IMR-90 (cell line): ENCODE measurements at places on chromosomes 6 and 20. TPM values are rescaled to one million over a fixed set of nuclear protein-coding genes. Genes with fewer than 3 reads are reported as not detected.

DNA sequence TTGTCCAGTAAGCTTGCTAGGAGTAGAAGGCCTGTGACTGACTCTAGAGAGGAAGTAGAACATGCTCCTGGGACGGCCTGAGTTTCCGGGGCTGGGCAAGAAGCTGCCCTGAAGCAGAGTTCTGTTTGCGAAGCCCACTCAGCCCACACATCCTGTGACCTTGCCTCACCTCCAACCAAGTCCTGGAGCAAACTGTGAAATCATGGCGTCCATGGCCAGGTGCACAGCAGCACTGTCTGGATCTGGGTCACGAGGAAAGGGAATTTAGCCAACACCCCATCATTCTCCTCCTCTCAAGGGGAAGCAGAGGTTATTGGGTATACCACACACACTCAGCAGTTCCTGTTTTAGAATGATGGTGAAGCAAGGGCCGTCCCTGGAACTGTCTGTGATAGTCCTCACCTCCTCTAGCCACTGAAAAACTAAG, 87.5 kb downstream of the CRYBG1 start:
- DNase-seq = no peak

GRCh38 chr6:11350294-11350693, 117.8 kb upstream of the NEDD9 start:
- peak; percentile 11 for DNase-seq

The TRIM31 gene
- not detected in 2 replicates for total RNA-seq

- peak; percentile 4 for DNase-seq
These were observed 71.1 kb upstream of the RUNX2 start for GRCh38 chr6:45256697-45257695.

DNA sequence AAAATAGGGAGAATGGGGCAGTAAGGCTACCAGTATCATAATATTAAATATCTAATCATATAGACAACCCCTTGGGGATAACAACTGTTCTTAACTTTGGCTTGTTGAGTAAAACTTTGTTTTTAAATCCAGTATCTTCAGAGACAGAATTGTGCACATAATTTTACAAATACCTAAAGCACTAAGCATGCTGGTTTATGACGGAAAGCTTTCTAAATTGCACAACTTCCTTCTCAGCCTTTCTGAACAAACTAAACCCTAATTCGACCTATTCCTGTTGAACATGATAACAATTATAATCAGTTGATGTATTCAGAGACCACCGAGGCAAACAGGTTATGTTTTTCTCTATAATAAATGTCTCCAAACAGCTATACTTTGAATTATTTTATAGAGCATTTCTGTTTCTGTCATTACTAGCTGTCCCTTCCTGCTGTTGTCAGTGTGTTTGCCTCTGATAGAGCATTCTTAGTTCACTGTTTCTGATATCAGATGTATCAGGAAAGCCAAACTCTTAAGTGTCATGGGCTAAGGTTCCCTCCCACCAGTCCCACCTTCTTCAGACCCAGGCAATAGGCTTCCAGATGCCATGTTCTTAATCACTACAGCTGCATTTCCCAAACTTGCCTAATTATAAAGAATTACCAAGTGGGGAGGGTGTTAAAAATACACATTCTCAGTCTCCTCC, 8.7 kb downstream of the ZHX3 start:
- peak; percentile 61 for DNase-seq

The MOCS1 gene
- 8.1 and 9.5 TPM in 2 replicates for total RNA-seq

DNA sequence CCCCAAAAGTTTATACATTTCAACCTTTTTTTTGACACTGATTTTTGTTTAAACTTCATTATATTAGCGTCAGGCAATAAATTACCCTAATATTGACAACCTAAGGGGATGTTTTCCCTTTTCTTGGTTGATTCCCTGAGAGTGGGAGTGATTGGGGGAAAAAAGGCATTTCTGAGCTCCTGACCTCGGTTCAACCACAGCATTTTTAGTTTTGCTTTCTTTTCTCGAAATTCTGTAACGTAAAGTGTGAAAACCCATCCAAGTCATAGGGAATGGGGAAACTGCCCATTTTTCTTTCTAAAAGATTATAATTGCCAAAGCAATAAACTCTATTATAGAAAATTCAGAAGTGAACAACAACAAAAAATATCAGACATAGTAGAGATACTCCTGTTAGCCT, 67.9 kb upstream of the SPACA1 start:
- no peak for DNase-seq

DNA sequence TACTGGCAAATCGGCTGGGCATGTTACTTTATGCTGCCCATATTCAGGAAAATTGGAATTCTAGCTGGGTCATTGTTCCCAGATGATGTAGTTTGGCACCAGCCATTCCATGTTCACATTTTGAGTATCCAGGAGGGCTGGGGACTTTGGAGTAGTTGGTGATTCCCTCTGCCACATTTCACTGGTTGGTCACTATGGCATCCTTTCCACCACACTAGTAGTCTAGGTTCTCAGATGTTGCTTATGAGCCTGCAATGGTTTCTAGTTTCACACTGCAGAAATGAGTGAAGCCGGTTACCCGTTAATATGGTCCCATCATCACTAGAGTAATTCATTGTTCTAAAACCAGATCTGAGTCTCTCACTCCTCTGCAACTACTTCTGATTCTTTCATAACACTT, 4.6 kb downstream of the PTPN1 start:
- DNase-seq = no peak

The MCHR2 gene
- not detected in 2 replicates for total RNA-seq

The ULBP3 gene
- 35.1 and 43.0 TPM in 2 replicates for total RNA-seq

The DEF6 gene
- 1.9 and 2.5 TPM in 2 replicates for total RNA-seq

DNA sequence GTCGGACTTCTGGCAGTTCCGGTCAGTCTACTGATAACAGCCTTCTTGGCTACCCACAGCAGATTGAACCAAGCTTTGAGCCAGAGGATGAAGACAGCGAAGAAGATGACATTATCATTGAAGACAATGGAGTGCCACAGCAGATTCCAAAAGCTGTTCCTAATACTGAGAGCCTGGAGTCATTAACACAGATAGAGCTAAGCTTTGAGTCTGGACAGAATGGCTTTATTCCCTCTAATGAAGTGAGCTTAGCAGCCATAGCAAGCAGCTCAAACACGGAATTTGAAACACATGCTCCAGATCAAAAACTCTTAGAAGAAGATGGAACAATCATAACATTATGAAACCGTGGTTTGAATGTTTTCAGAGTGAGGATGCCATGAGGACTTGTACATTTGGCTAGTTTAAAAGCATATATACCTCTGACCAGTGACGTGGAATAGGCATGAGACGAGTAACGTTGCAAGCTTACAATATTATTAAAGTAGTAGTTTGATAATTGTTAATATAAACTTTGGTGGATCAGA, 18.8 kb downstream of the PARD6B start:
- DNase-seq = no peak

DNA sequence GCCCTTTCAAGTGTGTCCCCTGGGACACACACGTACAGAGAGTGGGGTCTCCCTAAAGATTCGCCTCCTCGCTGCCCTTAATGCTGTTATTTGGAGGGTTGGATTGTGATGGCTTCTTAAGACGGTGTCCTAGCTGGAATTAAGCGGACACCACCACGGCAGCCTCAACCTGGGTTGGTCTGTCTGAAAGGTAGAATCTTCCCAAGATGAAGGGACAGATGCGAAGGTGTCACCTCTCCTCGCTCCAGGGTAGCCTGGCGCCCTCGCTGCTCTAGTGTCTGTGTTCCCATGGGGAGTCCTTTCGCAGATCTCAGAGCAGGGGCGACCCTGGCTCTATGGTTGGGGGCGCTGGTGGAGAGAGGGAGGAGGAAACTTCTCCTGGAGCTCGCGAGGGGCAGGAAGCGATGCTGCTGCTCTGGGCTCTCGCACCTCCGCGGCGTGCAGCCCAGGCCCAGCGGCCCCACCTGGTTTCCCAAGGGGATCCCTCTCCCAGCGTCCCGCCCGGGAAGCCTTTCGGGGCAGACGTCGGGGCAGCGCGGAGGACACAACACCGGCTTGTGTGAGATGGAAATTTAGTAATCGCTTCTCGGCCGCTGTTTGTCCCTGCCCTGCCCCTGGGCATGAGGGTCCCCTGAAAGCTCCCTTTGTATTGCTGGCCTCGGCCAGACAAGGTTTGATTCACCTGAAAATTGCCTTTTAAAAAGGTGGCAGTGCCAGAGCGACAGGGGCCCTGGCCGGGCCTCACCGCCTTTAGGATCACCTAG, 1.7 kb downstream of the RSPO3 start:
- DNase-seq = no peak

DNA sequence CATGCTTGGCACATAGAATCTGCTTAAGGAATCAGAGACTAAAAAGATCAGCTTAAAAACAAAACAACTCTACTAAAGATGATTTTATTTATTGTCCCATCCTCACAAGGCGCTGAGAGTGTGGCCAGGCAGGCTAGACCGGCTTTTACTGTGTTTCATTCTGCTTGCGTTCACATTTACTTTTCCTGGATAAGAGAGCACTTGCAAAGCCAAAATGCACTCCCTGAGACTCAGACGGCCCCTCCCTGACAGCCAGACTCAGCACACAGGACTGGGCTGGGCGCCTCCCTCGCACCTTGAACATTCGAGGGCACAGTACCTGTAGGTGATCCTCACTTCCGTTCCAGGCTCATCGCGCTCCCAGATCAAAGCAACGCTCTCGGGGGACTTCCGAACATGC, 10.2 kb downstream of the ACSS1 start:
- no peak for DNase-seq

DNA sequence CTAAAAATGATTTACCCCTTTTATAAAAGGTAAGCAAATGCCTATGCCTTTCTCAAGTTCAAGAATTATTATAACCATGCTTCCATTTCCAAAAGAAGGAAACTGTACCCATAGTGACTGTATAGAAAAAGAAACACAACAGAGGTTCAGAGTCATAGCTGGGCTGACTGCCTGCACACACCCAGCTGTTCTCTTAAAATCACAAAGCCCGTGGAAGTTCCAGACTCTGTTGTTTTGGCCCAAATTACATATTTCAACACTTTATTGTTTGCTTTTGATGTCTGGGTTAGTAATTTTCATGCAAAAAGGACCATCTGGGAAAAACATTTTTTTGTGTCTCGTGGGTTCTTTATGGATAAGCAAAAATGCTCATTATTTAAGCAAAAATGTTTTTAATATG, 99.2 kb downstream of the LCA5 start:
- no peak for DNase-seq

- no peak for DNase-seq
These were observed 221.8 kb upstream of the SOX4 start for GRCh38 chr6:21371676-21372171.

The TCF15 gene
- total RNA-seq = not detected in 2 replicates

- peak; percentile 54 for DNase-seq
These were observed 46.6 kb downstream of the TPBG start for GRCh38 chr6:82410151-82410648.

- DNase-seq = peak; percentile 98
These were observed 97.4 kb downstream of the OR2B2 start for GRCh38 chr6:27814665-27815424.

DNA sequence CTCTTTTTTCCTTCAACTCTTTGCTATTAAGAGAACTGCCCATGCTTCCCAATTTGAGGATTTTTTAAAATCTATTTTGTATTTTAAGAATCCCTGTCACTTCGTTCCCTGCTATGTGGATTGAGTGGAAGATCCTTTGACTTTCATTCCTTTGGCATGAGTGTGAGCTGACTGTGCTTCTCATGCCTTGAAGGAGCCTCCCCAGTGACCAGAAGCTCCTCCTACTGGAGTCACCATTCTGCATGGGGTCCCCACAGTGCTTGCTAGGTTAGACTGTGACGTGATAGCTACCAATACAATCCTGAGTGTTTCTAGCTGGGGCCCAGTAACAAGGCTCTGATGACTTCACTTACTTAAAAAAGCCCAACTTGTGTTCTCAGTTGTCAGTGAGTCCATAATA, 104.4 kb upstream of the LAMP5 start:
- DNase-seq = peak; percentile 94

The SPATA25 gene
- 0.18 TPM in 1 of 2 replicates, not detected in the other for total RNA-seq

DNA sequence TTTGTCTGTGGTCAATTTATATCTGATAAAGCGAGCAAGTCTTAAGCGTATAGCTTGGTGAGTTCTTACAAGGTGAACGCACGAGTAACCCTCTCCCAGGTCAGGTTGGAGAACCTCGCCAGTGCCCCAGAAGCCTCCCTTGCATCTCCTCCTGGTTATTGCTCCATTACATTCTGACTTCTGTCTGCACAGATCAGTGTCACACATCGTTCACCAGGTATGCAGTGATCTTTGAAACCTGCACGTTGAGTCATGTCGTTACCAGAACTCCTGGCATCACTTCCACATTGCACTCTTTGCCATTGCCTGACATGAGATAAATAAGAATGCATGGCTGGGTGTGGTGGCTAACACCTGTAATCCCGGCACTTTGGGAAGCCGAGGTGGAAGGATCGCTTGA, 44.2 kb downstream of the AKAP12 start:
- DNase-seq = no peak
